Esophagus muscularis mucosa (tissue), 4 donors: ENCODE measurements at places on chromosomes 16 and 17. TPM values are rescaled to one million over a fixed set of nuclear protein-coding genes. Genes with fewer than 3 reads are reported as not detected.

The FBXO39 gene
- 0.83 TPM for total RNA-seq

DNA sequence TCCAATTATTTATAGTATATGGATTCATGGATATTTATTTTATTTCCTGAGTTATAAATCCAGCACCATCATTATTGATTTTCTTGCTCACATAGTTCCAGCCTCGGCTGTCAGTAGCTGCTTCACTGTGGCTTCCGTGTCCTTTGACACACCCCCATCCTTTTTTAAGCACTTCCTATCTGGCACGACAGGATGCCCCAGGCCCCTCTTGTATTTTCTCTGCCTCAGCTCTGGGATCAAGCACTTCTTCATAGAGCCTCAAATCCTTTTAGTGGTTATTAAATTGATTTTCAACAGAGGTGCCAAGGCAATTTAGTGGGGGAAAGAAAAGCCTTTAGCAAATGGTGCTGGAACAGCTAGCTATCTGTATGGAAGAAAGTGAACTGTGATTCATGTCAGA, 59.8 kb downstream of the GAN start:
- no peaks in the 10 kb centered on the region for H3K27me3 ChIP-seq
- H3K27ac ChIP-seq = no peak overlapping the region
- H3K36me3 ChIP-seq = peaks cover 50% of the 10 kb centered on the region
- DNase-seq = no peak
- no peak overlapping the region for H3K4me3 ChIP-seq
- no peaks in the 10 kb centered on the region for H3K4me1 ChIP-seq

GRCh38 chr17:30921544-30922196, at the start of gene ADAP2:
ADAP2 (plus strand) TSS chr17:30921945; CDS start chr17:30922015, 70 bp downstream.
- peak within 1 kb of the TSS; percentile 66 for H3K27ac ChIP-seq
- DNase-seq = no peak
- peaks cover 21% of the 10 kb centered on the region for H3K27me3 ChIP-seq
- H3K36me3 ChIP-seq = no peaks in the 10 kb centered on the region

GRCh38 chr17:73478334-73478733, 165.9 kb downstream of the SDK2 start:
- no peaks in the 10 kb centered on the region for H3K27me3 ChIP-seq
- no peaks in the 10 kb centered on the region for H3K4me1 ChIP-seq
- H3K27ac ChIP-seq = no peak overlapping the region
- DNase-seq = no peak

- peak within 1 kb of the TSS; percentile 58 for H3K4me3 ChIP-seq
- peaks cover 8% of the 10 kb centered on the region for H3K27me3 ChIP-seq
- H3K4me1 ChIP-seq = peaks cover 53% of the 10 kb centered on the region
- DNase-seq = no peak
- peak within 1 kb of the TSS; percentile 66 for H3K27ac ChIP-seq
Measured at GRCh38 chr17:42779936-42780850, at the start of gene WNK4. WNK4 (plus strand) TSS chr17:42780610; CDS start chr17:42780699, 89 bp downstream.

DNA sequence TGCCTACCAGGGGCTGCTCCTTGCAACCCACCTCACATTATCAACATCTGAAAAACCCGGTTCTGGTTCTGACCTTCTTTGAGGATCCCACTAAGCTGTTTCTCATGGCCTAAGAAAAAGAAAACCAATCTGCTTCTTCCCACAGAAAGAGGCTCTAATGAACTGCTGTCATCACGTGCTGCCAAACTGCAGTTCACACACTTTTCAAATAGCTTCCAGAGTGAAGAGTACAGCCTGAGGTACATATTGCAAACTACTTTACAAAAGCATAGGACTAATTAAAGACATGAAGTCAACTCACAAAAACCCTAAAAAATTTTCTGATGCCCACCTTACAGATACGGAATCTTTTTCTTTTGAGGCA, 36.7 kb downstream of the SMG6 start:
- no peak for DNase-seq
- H3K4me1 ChIP-seq = peaks cover 66% of the 10 kb centered on the region
- H3K27ac ChIP-seq = peak overlapping the region; percentile 71

DNA sequence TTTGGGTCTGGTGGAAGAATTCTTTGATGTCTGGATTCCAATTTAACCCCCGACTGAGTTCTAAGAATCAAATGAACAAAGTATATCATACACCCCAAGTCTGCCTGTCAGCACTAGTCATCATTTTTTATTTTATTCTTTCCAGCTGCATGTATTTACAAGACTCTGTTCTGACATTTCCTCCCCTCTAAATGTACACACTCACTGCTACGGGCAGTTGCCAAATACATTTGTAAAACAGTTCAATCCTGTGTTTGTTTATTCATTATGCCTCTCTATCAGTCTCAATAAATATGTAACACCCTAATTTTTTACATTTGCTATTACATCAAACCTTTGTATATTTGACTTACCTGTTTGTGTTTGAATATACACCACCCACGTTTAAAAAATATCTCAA, 422.3 kb upstream of the PSMD7 start:
- DNase-seq = no peak
- no peak overlapping the region for H3K27ac ChIP-seq
- H3K4me1 ChIP-seq = no peaks in the 10 kb centered on the region
- no peak overlapping the region for H3K4me3 ChIP-seq
- no peaks in the 10 kb centered on the region for H3K36me3 ChIP-seq
